ENCODE measurements at places on chromosomes 2 and 18.

DNA sequence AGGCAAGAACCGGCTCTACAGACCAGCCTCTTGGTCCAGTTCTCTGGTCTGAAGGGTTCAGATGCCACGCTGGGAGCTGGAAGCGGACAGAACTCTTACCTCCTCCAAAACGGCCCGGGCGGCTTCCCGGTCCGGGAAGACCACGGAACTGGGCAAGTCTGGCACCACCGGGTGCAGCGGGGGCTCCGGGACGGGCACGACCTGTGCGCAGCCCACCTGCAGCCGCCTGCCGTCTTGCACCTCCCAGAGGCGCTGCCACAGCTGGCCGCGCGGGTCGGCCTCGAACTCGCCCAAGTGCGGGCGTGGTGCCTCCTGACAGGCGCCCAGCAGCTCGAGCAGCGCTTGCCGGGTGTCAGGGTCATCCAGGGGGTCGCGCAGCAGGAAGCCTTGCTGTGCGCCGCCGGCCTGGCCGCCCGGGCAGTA is 773 bp downstream of the CMPK2 start:
- peaks cover 21% of the 10 kb centered on the region for H3K4me1 ChIP-seq
- no peaks in the 10 kb centered on the region for H3K36me3 ChIP-seq
- peak overlapping the region; percentile 61 for H3K4me3 ChIP-seq
- peak overlapping the region; percentile 69 for H3K27ac ChIP-seq

GRCh38 chr18:46070815-46071652 is 1.0 kb downstream of the PSTPIP2 start:
- H3K36me3 ChIP-seq: no peaks in the 10 kb centered on the region
- H3K27me3 ChIP-seq: no peaks in the 10 kb centered on the region
- peak overlapping the region; percentile 63 for H3K4me3 ChIP-seq
- H3K4me1 ChIP-seq: peaks cover 26% of the 10 kb centered on the region
- DNase-seq: no peak
- H3K27ac ChIP-seq: no peak overlapping the region

DNA sequence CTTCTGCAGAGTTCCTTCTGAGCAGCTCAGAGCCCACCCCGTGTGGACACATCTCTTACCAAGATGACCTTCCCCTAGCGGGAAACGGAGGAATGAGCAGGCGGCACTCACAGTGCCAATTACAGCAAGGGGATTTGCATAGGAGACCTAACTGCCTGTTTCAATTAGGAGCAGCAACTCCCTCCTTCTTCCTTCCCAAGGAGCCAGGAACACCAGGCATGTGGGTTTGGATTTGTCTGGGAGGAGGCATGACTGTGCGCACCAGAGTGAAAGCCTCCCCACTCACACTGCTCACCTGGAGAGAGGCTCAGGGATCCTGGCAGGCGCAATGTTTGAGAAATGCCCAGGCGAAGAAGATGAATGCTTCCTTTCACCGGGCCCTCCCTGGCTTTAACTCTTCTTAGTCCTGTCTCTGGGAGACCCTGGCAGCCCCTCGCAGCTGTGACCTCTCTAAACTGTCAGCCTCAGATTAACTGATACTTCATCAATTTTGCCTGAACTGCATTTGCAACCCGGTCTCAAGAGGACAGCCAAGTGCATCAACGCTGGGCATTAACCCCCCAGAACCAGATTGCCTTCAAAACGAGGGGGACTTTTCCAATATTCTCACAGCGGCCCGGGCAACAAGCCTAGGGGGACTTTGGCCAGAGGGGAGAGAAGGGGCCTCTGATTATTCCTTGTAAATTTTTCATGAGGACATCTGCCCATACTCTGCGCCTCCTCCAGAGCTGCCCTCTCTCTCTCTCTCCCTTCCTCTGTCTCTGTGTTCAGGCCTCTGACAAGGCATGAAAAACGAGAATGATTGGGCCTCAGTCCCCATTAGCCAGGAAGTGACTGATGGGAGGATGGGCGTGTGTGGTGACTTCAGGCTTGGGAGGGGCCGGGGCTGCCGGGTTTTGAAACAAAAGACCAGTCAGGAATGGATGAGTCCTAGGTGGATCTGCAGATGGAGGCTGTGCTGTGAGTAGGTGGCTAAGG is 93.8 kb downstream of the CMPK2 start:
- no peak overlapping the region for H3K27ac ChIP-seq
- H3K27me3 ChIP-seq: no peaks in the 10 kb centered on the region
- no peak for DNase-seq
- H3K4me3 ChIP-seq: no peak overlapping the region
- H3K36me3 ChIP-seq: no peaks in the 10 kb centered on the region

GRCh38 chr2:47083886-47084687 is 71.0 kb downstream of the STPG4 start:
- H3K27me3 ChIP-seq: no peaks in the 10 kb centered on the region
- no peak overlapping the region for H3K4me3 ChIP-seq
- H3K27ac ChIP-seq: peak overlapping the region; percentile 49
- H3K4me1 ChIP-seq: peaks cover 73% of the 10 kb centered on the region

DNA sequence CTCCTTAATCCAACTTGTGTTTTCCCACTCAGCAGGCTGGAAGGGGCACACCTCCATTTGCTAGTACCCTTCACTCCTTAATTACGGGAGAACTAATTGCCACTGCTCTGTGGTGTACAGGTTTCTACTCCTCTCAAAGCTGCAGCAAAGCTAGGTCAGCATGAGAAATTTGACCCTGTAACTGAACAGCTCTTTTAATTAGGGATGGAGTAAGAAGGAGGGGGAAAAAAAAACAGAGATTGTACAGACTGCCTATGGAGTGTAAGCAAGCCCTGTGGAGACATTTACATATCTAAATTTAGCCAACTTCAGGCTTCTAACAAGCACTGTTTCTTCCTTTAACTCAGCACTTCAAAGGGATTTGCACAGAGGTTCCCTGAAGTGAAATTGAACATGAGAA is 629.7 kb upstream of the SETBP1 start:
- H3K27ac ChIP-seq: no peak overlapping the region
- H3K4me3 ChIP-seq: no peak overlapping the region
- DNase-seq: no peak
- H3K4me1 ChIP-seq: no peaks in the 10 kb centered on the region
- no peaks in the 10 kb centered on the region for H3K27me3 ChIP-seq
